Bronchial epithelial cell (primary cell): ENCODE measurements at places on chromosomes 13 and 19.

DNA sequence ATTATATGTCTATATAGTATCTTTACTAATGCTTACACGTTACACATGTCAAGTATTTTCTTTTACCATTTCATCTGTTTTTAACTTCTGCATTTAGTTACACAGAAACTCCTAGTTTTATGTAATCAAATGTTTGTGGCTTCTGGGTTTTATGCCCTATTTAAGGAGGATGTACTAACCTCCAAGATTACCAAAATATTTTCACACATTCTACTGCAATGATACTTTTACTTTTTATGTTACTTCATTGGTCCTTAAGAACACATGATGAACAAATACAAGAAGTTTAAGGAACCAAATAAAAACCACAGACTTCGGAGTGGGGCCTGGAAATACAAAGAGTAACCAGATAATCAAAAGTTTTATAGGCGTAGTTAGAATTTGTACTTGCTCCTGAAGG, 37.2 kb downstream of the ZC3H13 start:
- DNase-seq, result no peak

- no peak for DNase-seq
Observed at GRCh38 chr19:43305642-43306041, 36.3 kb upstream of the PSG9 start.

GRCh38 chr13:50918567-50918966, 9.0 kb downstream of the RNASEH2B start:
- no peak for DNase-seq

- peak; percentile 29 for DNase-seq
Observed at GRCh38 chr19:13051557-13052165, 51.0 kb downstream of the LYL1 start.

GRCh38 chr13:80612804-80613203, 271.9 kb upstream of the SPRY2 start:
- no peak for DNase-seq

- DNase-seq, result peak; percentile 1
Observed at GRCh38 chr13:108705031-108705430, 75.6 kb downstream of the MYO16 start.

DNA sequence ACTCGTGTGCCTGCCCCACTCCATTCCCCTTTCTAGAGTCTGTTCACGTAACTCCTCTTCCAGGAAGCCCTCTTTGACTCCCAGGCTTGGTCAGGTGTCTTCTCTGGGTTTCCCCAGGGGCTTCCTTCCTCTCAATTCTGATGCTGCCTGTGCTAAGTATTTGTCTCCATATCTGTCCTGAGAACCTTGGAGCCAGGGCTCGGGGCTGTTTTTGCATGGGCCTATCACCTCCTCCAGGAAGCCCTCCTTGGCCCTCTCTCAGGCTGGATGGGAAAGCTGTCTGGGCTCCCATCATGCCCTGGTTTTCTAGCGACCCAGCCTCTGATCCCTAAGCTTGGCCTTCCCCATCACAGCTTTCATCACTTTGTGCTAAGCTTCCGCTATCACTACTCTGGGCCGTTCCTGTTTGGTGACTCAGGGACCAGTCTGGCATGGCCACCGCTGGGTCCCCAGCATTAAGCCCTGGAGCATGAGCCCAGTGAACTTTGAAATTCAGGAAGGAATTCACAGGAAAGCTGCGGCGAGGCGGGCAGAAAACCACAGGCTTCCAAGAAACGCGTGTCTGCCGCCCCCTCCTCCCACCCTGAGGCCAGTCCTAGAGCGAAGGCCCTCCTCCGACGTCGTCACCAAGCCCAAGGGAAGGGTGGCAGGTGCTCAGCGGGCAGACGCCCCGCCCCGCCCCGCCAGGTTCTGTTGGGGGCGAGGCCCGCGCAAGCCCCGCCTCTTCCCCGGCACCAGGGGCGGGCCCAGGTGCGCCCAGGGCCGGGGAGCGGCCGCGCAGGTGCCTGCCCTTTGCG, 486 bp upstream of the SPINT2 start:
- DNase-seq, result peak; percentile 80

DNA sequence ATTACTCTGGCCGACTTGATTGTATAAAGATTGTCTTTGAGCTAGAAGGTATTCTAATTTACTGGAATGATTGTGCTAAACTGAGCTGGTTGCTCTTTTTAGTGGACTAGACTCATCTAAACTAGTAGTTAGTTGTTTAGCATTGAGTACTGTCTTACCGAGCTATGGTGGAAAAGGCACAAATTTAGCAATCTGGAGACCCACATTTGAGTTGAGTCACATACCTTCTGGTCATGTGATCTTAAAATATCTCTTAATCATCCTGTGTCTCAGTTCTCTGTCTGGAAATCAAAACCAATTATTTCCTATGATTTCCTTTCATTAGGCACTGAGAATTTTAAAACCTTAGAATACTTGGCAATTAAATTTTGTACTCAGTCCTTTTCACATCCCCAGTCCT, 349.5 kb downstream of the IRS2 start:
- DNase-seq, result peak; percentile 62

DNA sequence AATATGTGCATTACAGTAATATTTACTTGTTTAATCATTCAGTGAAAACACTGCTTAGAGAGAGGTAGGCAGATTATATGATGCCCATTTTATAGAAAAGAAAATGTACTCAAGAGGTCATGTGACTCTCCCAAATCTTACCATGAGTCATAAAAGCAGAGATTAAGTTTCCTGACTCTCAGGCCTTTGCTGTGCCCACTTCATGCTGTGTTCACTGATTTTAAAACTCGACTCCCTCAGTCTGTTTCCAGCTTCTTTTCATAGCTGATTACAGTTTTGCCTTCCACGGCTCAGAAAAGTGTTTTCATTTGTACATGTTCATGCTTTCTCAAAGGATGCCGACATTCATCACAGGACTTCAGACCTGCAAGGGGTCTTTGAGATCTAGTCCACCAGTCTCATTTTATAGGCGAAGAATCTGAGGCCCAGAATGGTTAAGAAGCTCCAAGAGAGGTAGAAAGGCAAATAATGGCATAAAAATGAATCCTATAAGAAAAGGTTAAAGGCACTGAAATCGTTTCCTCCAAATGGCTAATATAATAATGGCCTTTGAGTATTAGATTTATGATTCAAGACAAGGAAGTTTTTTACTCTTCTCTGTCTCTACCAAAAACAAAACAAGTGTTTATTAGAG, 9.0 kb upstream of the IPO5 start:
- peak; percentile 70 for DNase-seq

GRCh38 chr19:41330481-41330880, 20.5 kb downstream of the CCDC97 start:
- no peak for DNase-seq

DNA sequence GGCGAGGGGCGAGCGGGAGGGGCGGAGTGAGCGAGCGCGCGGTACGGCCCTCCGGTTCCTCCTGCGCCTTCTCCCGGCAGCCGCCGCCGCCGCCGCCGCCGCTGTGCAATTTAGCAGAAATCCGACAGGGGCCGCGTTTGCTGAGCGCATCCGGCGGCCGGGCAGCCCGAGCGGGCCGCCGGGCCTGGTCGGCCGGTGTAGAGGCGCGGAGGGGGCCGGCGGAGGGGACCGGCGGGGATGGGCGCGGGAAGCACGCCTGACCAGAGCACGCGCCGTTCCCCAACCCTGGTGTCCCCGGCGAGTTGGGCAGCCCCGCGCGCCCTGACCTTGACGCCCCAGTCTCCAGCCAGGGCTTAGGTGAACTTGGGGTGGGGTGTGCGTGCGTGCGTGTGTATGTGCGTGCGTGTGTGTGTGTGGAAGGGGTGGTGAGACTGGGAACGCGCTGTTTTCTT, 144.5 kb upstream of the ZNF536 start:
- DNase-seq, result no peak

GRCh38 chr19:8143041-8143440, 6.4 kb downstream of the FBN3 start:
- no peak for DNase-seq

DNA sequence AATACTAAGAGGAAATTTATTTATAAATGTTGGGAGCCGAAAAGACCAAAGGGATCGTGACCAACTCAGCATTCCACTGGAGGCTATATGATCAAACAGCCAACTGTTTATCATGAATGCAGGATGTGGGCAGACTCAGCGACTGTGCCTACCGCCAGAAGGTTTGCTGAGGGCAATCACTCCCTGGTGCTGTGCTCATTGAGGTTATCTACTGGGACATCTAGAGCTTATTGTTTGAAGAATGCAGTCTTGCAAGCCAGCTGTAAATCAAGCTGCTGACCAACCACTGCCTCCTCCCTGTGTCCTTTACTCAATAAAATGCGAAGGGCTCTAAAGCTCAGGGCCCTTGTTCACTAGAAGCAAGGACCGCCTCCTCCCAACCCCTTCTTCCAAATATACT, 8.5 kb upstream of the XPO4 start:
- DNase-seq, result no peak

GRCh38 chr13:71829547-71829946, 37.5 kb downstream of the DACH1 start:
- DNase-seq, result no peak

- no peak for DNase-seq
Observed at GRCh38 chr13:112106478-112107141, 39.7 kb downstream of the SOX1 start.

DNA sequence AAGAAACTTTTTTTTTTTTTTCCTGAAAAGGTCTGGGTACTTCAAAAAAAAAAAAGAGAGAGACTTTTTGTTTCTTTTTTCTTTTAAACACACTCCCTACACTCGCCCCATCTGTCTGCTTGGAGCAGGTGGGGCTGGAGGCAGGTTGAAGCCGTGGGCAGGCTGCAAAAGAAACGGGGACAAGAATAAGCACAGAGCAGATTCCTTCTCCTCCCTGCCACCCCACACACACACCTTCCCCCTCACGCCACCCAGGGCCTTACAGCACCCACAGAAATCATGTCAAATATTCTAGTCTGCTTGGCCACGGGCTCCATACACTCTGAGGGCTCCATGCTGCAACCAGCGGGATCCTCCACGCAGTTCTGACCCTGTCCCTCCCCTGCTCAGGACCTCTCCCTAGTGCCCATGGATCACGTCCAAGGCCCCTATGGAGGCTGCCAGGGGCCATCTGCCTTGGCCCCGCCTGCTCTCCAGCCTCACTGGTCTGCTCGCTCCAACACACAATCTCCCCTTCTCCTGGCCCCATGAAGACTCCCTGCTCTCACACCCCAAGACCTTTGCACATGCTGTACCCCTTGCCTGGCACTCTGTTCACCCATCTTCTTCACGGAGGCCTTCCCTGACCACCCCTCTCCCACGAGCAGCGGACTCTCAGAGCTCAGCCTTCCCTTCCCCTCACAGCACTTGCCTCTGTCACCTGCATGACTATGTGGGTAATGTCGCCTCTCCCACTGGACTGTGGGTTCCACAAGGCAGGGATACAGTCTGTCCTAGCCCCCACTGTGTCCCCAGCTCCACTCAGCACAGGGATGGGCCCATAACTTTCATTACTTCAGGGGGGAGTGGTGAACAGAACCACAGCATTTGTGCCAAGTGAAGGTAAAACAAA, 11.4 kb downstream of the AKT2 start:
- DNase-seq, result no peak

DNA sequence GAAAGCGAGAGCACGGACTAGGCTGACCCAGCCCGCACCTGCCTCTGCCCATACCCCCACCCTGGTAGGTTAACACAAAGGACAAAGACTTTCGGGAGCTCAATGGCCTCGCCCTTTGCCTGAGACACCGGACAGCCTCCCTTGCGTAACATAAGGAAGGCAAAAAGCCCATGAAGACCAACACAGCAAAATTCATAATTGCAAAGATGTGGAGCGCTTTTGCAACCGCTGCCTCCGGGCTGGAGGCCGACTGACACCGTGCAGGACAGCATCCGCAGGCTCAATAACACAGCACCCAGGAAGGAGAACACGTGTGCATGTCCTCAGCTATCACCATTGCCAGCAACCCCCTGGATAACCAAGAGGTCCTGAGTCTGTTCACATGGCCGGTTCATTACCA, 15.4 kb downstream of the LILRA1 start:
- no peak for DNase-seq

- peak; percentile 33 for DNase-seq
Observed at GRCh38 chr19:49890349-49891311, 6.1 kb downstream of the IL4I1 start.

DNA sequence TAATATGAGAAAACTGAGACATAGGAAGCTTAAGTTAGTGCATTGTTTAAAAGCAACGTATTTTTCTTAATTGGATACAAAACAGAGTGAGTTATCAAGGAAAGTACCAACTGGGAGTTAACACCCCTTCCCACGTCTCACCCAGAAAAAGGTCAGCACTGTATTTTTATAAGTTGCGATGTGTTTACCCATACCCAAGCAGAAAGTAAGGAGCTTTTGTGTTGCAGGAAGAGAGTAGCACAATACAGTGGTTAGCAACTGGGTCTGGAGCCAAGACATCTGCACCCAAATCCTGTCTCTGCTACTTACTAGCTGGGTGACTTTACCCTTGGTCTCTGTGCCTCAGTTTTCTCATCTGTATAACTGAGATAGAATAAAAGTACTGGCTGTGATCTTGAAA, 34.3 kb downstream of the FAM216B start:
- peak; percentile 8 for DNase-seq

- DNase-seq, result peak; percentile 47
Observed at GRCh38 chr19:2270423-2271233, 11.3 kb downstream of the PEAK3 start.
